Upper lobe of right lung (tissue), 1 donor: ENCODE measurements at places on chromosomes 13 and 19. TPM values are rescaled to one million over a fixed set of nuclear protein-coding genes. Genes with fewer than 3 reads are reported as not detected.

The CGB3 gene
- total RNA-seq, result not detected

The FFAR1 gene
- total RNA-seq, result not detected

The C19orf73 gene
- total RNA-seq, result 1.5 TPM

The MYBPC2 gene
- total RNA-seq, result 0.12 TPM

The GIPC1 gene
- total RNA-seq, result 97.7 TPM

The C19orf85 gene
- total RNA-seq, result not detected

DNA sequence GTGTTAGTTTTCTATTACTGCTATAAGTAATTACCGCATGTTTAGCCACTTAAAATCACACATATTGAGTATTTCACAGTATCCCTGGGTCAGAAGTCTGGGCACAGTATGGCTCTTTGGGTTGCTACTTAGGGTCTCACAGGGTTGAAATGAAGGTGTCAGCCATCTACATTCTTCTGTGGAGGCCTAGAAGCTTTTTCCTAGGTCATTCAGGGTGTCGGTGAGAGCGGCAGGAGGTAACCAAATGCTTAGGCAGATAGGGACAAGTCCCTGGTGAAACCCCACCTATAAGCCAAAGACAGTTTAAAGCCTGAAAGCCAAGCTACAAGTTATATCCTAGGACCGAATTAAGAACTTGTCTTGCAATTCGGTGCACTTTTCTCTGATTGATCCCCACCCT is 856.7 kb downstream of the PCDH17 start:
- DNase-seq, result no peak
- no peaks in the 10 kb centered on the region for H3K4me1 ChIP-seq
- H3K27me3 ChIP-seq, result no peaks in the 10 kb centered on the region
- no peak overlapping the region for H3K4me3 ChIP-seq

- no peaks in the 10 kb centered on the region for H3K36me3 ChIP-seq
- H3K27ac ChIP-seq, result peak overlapping the region; percentile 96
Observed at GRCh38 chr13:37059848-37060192, 332 bp upstream of the SUPT20H start.

DNA sequence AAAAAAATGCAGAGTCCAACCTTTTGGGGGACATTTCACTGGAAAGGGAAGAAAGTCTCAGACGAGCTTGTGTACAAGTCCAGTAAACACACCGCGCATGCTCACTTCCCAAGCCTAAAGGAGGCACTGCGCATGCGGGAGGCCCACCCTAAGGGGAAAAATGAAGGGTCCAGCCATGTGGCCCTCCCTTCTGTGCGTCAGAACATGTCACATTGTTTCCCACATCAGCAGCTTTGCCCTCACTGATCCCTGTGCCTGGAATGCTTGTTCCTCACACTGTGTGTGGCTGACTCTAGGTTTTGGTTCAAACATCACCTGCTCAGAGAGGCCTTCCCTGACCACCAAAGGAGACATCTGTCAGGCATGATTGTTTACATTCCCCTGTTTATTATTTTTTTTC is 4.4 kb downstream of the ELSPBP1 start:
- no peak overlapping the region for H3K4me3 ChIP-seq
- H3K36me3 ChIP-seq, result no peaks in the 10 kb centered on the region
- DNase-seq, result no peak

- H3K4me3 ChIP-seq, result no peak overlapping the region
- H3K27ac ChIP-seq, result no peak overlapping the region
- H3K27me3 ChIP-seq, result peaks cover 35% of the 10 kb centered on the region
- H3K4me1 ChIP-seq, result no peaks in the 10 kb centered on the region
- DNase-seq, result peak; percentile 56
Observed at GRCh38 chr13:111943229-111943795, 123.6 kb upstream of the SOX1 start.

DNA sequence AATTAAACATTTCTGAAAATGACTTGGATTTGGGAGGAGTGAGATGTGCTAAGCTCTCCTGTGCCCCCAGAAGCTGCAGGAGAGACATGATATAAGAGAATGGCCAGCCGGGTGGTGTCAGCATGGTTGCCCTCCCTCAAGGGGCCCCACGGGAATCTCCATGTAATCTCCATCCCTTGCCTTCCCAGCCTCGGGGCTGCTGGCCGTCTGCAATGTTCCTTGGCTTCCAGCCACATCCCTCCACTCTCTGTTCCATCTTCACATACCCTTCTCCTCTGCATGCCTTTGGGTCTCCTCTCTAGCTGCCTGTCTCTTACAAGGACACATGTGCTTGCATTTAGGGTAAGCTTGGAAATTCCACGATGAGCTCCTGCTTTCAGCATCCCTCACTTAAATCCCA is 172.0 kb downstream of the TSHZ3 start:
- H3K4me3 ChIP-seq, result no peak overlapping the region
- no peaks in the 10 kb centered on the region for H3K36me3 ChIP-seq
- DNase-seq, result no peak

- H3K4me1 ChIP-seq, result peaks cover 52% of the 10 kb centered on the region
- peak overlapping the region; percentile 97 for H3K4me3 ChIP-seq
- H3K36me3 ChIP-seq, result peaks cover 25% of the 10 kb centered on the region
Observed at GRCh38 chr19:17720440-17720839, 1.2 kb downstream of the MAP1S start.

DNA sequence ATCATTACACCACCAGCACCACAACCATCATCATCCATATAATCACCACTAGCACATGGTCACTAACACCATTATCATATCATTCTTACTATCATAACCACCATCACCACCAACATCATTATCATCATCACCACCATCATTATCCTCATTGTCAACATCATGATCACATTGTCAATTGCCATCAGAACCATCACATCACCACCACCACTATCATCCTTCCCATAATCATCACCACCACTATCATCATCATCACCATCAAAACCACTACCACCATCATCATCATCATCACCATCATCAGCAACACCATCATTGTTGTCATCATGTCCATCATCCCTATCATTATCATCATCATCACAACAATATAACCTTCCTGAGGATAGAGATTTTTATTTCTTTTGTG is 58.1 kb downstream of the MBD3L1 start:
- no peaks in the 10 kb centered on the region for H3K36me3 ChIP-seq
- no peak for DNase-seq
- no peaks in the 10 kb centered on the region for H3K4me1 ChIP-seq
- no peak overlapping the region for H3K4me3 ChIP-seq
- no peaks in the 10 kb centered on the region for H3K27me3 ChIP-seq

DNA sequence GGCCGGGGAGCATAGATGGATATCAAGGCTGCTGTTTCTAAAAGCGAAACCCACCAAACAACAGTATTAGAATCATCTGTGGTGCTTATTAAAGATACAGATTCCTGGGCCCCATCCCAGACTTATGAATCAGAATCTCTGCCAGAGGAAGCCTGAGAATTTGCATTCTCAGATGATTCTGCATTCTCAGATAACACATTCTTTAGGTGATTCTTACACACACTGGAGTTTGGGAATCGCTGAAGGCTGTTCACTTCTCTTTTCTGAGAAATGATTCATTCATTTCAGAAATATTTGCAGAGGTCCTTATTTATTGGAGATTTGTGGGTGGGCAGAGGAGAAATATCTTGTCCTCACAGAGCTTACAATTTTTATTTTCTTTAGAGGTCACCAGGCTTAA is 24.4 kb downstream of the ALOX5AP start:
- no peak for DNase-seq
- no peak overlapping the region for H3K4me3 ChIP-seq
- H3K27ac ChIP-seq, result no peak overlapping the region

DNA sequence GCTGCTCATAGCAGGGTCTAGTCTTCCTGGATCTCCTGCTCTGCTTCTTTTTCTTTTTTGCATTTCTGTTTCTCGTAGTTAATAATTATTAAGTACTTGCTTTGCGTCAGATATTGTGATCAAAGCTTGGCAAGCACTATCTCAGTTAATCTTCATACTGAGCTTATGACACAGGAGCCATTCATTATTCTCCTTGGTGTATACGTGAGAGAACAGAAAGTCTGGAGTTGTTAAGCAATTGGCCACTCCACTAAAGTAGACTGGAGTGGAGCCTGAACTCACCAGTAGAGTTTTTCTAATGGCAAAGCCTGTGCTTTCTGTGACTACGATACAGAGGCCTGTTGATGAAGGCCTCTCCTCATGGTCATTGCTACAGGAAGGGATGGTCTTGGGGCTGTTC is 285.9 kb downstream of the RFC3 start:
- H3K27ac ChIP-seq, result no peak overlapping the region
- no peaks in the 10 kb centered on the region for H3K27me3 ChIP-seq
- no peak for DNase-seq
- no peak overlapping the region for H3K4me3 ChIP-seq
- no peaks in the 10 kb centered on the region for H3K36me3 ChIP-seq

DNA sequence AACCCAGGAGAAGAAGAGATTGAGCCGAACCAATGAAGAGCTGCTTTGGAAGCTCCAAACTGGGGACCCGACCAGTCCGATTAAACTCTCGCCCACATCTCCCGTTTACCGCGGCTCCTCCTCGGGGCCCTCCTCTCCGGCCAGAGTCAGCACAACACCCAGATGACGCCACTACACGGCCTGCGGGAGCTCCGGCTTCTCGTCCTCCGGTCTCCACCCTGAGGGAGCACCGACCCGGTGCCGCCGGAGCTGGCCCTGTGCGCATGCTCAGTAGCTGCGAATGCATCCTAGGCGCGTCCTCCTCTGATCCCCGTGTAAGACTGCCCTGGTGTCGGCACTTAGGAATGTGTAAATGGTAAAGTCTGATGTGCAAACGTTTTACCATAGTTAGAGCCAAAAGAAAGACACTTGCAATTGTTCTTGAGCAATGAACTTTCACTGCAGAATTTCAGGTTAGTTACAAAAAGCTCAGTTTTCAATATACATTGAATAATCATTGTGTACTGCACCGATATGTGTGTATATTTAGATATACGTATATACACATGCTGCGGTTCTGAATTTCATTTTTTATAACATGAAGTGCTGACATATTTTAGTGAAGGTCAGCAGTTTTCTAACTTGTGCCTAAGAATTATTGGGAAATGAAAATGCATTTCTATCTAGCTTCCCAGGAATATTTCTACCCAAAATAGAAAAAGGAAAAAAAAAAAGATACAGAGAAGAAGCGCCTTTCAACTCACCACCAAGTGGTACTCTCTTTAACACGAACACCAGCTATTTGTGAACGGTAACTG is 92.2 kb downstream of the SLC7A1 start:
- no peak for DNase-seq
- no peak overlapping the region for H3K4me3 ChIP-seq
- no peaks in the 10 kb centered on the region for H3K4me1 ChIP-seq
- H3K27ac ChIP-seq, result no peak overlapping the region
- no peaks in the 10 kb centered on the region for H3K36me3 ChIP-seq

DNA sequence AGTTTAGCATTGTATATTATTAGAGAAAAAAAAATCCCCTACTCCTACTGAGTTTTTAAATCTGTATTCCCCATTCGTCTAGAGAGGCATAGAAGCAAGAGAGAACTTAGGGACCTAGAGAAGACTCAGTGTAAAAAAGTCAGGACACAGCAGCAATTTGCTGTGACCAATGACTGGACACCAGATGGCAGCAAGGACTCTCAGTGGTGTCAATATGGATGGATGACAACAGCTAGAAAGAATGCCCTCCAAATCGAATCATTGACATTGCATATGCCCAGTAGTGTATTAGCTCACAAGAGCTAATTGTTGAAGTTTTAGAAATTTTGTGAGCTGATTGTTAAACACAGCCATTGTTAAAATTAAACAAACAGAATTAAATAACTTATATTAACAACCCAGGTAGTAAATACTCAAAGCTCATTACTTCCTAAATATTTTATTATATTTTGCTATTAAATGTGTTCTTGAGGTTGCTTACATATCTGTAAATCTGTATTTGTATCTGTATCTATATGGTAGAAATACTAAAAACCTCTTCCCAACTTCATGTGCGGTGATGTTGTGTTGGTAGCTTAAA is 43.9 kb downstream of the SIAH3 start:
- H3K27me3 ChIP-seq, result no peaks in the 10 kb centered on the region
- H3K27ac ChIP-seq, result no peak overlapping the region
- no peaks in the 10 kb centered on the region for H3K36me3 ChIP-seq

DNA sequence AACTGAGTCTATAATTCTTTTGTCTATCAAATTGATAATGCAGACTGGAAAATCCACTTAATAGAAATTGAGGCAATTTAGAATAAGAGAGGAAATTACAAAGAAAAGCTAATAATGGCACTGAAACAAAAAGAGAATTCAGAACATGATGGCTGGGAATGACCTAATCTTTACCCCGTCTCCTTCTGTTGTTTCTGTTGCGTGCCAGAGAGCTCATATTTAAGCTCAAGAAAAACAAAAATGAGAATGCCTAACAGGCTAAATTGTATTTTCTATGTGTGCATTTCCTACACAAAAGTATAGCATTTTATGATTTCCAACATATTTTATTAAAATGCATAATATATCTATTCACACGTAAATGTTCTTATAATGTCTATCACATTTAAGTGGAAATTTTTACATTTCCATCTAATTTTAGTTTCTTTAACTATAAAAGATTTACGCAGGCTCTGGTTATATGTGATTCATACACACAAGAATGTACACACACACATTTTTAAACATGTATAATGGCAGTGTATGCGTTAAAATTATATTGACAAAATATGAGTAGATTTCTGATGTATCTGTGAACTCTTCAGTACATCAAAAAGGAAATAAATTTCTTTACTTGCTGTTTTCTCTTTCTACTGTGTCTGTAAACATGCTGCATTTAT is 432.3 kb downstream of the SLITRK6 start:
- H3K4me3 ChIP-seq, result no peak overlapping the region
- no peaks in the 10 kb centered on the region for H3K36me3 ChIP-seq
- no peak overlapping the region for H3K27ac ChIP-seq
- no peaks in the 10 kb centered on the region for H3K4me1 ChIP-seq
- H3K27me3 ChIP-seq, result no peaks in the 10 kb centered on the region

- no peaks in the 10 kb centered on the region for H3K27me3 ChIP-seq
- H3K27ac ChIP-seq, result no peak overlapping the region
- no peak for DNase-seq
- no peak overlapping the region for H3K4me3 ChIP-seq
- no peaks in the 10 kb centered on the region for H3K36me3 ChIP-seq
Observed at GRCh38 chr13:91563799-91564198, 165.4 kb downstream of the GPC5 start.

- H3K27me3 ChIP-seq, result no peaks in the 10 kb centered on the region
- H3K36me3 ChIP-seq, result no peaks in the 10 kb centered on the region
- no peak for DNase-seq
- no peak overlapping the region for H3K27ac ChIP-seq
- H3K4me1 ChIP-seq, result no peaks in the 10 kb centered on the region
Observed at GRCh38 chr13:47213047-47213446, 316.2 kb upstream of the HTR2A start.

GRCh38 chr13:111486801-111487200 is 166.4 kb downstream of the TEX29 start:
- no peak overlapping the region for H3K27ac ChIP-seq
- no peaks in the 10 kb centered on the region for H3K27me3 ChIP-seq
- DNase-seq, result peak; percentile 25
- H3K4me3 ChIP-seq, result no peak overlapping the region

DNA sequence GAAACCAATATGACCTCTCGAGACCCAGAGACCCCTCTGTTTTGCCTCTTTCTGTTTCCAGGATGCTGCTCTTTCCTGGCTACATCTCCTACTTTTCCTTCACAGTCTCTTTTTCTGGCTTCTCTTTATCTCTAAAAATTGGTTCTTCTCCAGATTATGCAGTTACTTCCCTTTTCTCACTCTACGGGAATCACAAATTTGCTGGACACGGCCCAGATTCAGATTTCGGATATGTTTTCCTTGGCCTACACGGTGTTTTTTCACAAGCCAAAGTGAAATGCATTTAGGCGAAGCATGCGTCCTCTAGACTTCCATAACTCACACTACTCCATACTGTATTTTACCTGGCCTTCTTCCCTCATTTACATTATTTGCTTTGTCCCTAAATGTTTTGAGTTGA is 214.7 kb upstream of the MIR17HG start:
- no peak overlapping the region for H3K4me3 ChIP-seq
- H3K27ac ChIP-seq, result no peak overlapping the region
- no peaks in the 10 kb centered on the region for H3K27me3 ChIP-seq
- no peaks in the 10 kb centered on the region for H3K36me3 ChIP-seq
